ENCODE measurements at places on chromosomes 7 and 10.
A peak's percentile ranks its signal among the peaks of the same experiment; 100 is the strongest.

DNA sequence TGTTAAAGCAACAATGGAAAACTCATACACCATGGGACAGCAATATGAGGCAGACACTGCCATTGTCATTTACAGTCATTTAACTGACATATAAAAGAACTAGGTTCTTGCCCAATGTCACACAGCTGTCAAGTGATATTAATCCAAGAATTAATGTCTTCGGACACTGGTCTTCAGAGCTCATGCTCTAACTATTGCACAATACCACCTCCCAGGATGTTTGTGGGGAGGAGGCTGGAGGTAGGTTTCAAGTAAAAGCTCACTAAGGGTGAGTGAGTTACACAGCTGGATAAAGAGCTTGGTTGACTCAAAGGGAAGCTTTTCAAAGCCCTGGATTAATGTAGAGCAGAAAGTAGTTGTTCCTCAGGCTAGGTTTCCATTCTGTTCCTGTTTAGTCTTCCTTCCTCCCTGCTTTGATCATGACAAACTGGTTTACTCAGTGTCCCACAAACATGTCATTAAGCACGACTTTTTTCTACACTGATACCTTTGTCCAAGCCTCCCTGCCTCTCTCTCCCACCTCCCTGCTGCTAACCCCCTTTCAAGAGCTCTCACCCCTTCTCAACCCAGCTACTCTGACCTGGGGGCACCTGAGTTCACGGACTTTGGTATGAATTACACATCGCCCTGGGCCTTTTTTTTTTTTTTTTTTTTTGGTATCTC is 987 bp upstream of the EXOC6 start:
- DNase-seq, result no peak

DNA sequence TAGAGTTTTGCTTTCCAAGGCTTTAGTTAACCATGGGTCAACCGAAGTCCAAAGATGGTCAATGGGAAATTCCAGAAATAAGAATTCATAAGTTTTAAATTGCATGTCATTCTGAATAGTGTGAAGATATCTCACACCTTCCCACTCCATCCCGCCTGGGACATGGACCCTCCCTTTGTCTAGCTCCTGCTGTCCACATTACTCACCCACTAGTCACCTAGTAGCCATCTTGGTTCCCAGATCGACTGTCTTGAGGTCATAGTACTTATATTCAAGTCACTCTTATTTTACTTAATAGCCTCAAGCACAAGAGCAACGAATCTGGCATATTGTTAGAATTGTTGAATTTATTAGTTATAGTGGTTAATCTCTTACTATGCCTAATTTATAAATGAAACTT is 366.6 kb downstream of the PRPF18 start:
- no peak for DNase-seq

DNA sequence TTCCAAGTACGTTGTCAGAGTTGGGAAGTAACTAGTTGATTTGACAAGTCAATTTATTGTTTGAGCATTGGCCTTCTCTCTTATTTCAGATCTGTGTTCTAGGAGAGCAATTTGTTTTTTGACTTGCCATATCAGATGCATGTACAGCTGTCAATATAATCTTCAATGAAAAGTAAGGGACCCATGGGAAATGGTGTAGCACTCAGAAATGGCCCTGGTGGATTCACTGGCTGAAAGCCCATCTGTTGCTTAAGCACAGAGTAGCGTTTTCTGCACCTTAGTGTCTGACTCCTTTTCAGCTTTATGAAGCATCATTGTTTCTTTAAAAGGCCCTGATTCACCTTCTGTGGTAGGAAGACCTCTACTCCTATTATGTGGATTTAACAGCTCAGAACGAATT is 10.2 kb downstream of the GARS1 start:
- no peak for DNase-seq

GRCh38 chr7:37320848-37321468 is 127.7 kb downstream of the ELMO1 start:
- DNase-seq, result no peak

GRCh38 chr7:150663802-150664494 is 21.6 kb upstream of the GIMAP2 start:
- no peak for DNase-seq

GRCh38 chr7:117836-118614 is 74.3 kb upstream of the FAM20C start:
- DNase-seq, result no peak

- DNase-seq, result no peak
Observed at GRCh38 chr7:24830440-24831050, 73.3 kb upstream of the GSDME start.

DNA sequence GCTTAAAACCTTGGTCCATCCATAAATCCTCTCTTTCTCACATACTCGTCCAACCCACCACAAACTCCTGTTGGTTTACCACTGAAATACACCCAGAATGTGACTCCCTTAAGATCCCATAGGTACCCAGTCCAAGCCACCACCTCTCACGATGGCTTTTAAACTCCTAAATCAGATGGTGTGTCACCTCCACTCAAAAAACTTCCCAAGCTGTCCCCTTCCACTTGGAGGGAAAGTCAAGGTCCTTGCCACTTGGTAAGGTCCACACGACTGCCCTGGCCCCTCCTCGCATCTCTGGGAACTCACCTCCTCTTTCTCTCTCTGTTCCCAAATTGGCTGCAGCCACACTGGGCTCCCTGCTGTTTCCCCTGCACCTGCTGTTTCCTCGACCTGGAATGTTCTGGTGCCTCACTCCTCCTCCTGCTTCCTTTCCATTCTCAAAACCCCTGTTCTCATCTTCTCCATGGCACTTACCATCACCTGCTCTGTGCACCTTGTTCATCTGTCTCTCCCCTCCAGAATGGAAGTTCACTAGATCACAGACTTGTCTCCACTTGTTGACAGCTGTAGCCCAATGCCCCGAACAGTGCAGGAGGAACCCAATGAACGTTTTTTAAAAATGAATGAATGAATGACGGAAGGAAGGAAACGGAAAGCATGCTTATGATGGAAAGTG is 23.0 kb downstream of the ZFAND2A start:
- no peak for DNase-seq

DNA sequence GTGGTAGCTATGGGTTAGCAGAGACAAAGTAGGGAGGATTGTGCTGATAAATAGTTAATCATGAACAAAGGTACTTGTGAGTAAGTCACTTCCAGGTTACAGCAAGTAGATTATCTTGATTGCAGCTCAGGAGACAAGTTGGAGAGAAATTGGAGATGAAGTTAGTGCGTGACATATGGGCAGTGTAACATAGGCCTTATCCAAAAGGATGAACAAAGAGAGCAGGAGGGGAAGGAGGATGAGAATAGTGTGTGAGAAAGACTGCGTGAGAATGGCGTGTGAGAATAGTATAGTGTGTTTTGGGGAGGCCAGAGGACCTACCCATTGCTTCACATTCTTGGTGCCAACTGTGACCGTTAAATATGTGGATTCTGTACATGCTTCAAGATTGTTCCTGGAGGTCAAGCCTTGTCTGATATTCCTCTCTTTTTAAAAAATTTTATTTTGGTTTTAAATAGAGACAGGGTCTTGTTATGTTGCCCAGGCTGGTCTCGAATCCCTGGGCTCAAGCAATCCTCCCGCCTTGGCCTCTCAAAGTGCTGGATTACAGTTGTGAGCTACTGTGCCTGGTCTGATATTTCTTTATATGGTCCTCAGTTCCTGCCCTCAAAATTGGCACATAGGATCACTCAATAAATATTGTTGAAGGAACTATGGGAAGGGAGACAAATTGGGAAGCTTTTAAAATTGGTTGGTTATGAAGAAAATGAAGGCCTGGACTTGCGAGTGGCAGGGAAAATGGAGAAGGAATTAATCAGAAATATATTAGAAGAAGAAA is 3.2 kb downstream of the VCL start:
- DNase-seq, result no peak

- no peak for DNase-seq
Observed at GRCh38 chr10:128097783-128098182, 28.4 kb downstream of the MKI67 start.

DNA sequence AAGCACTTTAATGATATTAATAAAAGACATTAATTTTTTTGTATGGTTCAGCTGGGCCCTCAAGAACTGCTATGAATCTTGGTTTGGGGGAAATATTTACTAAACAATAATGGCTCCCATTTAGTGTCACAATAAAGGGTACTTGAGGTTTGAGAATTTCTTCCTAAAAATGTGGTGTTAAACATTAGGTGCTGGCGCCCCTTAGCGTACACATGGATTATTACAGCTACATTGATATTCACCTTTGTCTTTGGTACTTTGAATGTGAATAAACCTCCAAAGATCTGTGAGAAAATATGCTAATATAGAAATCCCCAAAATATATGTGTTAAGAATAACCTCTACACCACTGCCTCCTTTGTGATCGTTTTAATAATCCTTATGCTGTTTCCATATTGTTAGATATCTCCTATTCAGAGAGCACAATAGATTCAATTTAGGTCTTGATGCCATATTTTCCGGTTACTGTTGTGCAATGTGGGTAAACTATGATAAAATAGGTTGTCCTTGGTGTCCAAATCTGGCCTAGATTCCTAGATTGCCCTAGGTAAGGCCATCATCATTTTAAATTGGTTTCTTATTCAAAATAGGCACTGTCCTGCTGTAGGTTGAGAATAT is 161.8 kb upstream of the CACNA2D1 start:
- DNase-seq, result peak; percentile 22

DNA sequence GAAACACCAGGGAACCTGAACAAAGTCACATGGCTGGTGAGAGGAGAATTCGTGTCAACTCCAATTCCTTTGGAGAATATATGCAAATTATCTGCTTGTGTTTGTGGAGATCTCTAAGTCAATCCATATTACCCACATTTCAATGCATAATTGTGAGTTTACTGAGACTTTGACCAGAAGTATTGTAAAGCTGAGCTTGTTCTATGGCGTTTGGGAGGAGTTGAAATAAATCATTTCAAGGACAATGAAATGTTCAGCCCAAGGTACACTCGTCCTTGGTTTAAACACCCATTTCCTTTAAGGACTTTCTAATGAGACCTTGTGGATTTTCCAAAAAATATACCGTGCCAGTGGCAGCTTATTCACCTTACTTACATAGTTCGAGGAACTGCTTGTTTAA is 186.6 kb upstream of the HDAC9 start:
- DNase-seq, result no peak

Data from mucosa of gallbladder (tissue), 1 donor.